Left ventricle myocardium superior (tissue), 1 donor: ENCODE measurements at places on chromosomes 12 and 14. TPM values are rescaled to one million over a fixed set of nuclear protein-coding genes. Genes with fewer than 3 reads are reported as not detected.
A peak's percentile ranks its signal among the peaks of the same experiment; 100 is the strongest.

The RNF10 gene
- 251 TPM for total RNA-seq

DNA sequence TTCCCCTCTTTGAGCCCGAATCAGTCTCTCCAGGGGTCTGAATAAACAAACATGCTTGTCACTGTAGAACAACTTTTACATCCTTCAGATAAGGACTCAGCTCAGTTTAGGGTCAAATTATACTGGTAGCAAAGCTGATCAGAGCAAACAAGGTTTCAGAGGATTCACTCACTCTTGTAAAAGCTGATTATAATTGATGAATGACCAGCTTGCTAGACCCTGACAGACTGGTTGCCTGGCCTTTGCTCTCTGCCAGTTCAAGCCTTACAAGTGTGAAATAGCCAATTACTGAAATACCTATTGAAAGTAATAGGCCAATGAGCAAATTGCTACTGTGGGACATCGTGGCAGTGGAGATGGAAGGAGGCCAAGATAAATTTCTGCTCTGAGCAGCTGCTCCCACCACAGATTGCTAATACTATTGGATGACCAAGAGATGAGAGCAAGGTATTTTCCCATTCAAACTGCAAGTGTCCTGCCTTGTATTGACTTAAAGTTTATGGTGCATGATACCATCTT, 177.6 kb downstream of the PDZRN4 start:
- DNase-seq: no peak

The TRIAP1 gene
- 15.8 TPM for total RNA-seq

DNA sequence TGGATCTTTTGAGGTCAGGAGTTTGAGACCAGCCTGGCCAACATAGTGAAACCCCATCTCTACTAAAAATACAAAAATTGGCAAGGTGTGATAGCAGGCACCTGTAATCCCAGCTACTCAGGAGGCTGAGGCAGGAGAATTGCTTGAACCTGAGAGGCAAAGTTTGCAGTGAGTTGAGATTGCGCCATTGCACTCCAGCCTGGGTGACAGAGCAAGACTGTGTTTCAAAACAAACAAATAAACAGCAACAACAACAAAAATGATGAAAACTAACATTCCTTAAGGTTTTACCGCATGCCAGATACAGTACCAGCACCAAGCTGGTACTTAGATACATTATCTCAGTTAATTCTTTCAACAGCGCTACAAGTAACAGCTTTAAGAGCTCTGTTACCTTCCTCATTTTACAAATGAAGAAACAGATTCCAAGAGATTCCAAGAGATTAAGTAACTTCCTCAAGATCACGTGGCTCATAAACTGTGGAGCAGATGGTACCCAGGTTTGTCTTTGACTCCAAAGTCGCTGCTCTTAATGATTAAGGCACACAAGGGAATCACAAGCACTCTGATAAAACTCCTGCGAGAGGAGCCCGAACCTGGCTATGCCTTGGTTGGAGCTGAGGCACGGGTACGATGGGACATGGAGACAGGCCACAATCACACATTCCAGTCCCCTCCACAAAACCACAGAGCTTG, 17.7 kb upstream of the PLEK2 start:
- DNase-seq: no peak

GRCh38 chr12:56628671-56629458, 1.3 kb downstream of the BAZ2A start:
- DNase-seq: peak; percentile 76

The KCNC2 gene
- not detected for total RNA-seq

GRCh38 chr14:99674064-99674650, 9.9 kb upstream of the CYP46A1 start:
- no peak for DNase-seq

DNA sequence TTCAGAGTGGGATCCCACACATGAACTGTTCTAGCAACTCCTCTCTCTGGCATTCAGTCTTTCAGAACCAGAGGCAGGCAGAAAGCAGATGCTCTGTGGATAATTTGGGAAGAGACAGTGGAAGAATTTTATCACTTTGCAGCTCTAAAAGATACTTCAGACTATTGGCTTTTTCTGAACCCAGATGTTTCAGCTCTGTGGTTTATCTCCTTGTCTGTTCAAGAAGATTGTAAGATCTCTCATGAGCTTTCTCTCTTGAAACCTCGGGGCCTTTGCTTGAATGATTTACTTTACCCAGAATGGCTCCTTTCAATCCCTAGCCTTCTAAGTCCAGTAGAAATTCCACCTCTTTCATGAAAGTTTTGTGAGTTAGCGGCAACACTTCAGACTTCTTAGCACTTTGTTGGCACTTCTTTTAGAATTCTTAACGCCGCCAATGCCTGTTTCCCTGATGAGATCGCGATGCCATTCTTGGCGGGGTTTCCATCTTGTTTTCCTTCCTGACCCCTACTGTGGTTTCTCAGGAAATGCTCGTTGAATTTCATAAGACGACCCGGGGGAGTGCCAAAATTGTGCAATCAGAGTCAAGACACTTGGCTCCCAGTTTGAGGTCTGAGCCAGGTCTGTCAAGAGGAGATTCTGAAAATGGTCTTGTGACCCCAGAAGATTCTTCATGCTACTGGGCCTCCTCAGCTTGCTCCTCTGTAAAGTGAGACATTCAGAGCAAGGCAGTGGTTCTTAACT, 107.0 kb upstream of the PRICKLE1 start:
- peak; percentile 81 for DNase-seq

DNA sequence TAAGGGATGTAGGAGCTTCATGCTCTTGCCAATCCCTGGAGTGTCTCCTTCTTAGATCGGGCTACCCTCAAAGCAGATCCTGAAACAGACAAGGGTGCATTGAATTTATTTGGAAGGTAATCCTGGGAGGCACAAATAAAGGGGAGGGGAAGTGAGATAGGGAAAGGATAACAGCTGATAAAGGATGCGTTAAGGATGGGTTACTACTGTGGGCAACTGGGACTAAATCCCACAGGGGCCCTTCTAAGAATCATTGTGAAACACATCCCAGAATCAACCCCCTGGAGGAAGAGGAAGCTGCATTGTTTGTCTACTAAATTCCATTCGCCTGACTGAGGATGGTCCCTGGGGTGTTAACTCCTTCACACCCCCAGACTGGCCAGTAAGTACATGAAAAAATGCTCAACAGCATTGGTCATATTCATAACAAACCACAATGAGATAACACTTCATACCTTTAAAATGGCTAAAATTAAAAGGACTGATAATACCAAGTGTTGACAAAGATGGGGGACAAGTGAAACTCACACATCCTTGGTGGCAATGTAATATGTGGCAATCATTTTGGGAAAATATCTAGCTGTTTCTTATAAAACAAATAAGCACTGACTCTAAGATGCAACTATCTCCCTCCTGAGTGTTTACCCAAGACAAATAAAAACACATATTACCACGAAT, 37.0 kb upstream of the CMKLR1 start:
- DNase-seq: no peak

The RERGL gene
- 0.94 TPM for total RNA-seq

The SIX6 gene
- total RNA-seq: not detected

The CDKN3 gene
- total RNA-seq: 5.5 TPM

- DNase-seq: no peak
Observed at GRCh38 chr12:34601689-34602088, 579.4 kb downstream of the ALG10 start.

The EPYC gene
- not detected for total RNA-seq

The AMHR2 gene
- total RNA-seq: not detected

GRCh38 chr12:123119808-123120207, 31.1 kb downstream of the PITPNM2 start:
- no peak for DNase-seq

The DEPDC4 gene
- total RNA-seq: 0.40 TPM

DNA sequence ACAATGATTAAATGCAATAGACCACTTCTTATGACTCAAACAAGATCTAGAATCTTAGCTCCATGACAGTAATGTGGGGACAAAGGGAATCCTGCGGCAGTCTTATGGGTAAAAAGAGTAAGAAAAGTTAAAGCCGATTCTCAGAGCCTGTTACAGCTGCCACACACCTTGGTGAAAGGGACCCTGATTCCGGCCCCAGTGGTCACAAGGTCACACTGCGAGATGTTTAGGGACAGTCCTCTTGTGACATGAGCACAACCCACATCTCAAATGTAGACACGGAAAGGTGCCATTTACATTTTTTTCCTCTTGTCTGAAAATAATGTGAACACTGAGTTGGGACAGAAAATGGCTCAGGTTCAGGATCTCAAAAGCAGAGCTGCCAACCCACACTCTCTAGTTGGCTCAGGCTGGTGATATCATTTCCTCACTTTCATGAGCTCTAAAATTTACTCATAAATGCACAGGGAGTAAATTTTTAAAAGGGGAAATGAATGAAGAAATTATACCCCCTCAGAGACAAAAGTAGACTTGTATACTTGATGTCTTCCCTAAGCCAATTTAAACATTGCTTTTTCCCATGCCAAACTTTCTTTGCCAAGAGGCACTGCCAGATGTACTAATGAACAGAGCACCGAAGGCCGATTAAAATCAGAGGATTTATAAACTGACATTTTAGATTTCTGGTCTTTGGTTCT, 113.1 kb upstream of the OVCH1 start:
- DNase-seq: no peak

The BATF gene
- 0.74 TPM for total RNA-seq
